ENCODE measurements at places on chromosomes 7 and 10.

GRCh38 chr7:2523941-2524807 is 4.6 kb downstream of the LFNG start:
- DNase-seq, result peak; percentile 82

GRCh38 chr7:409339-410281 is 110.0 kb downstream of the PDGFA start:
- no peak for DNase-seq

DNA sequence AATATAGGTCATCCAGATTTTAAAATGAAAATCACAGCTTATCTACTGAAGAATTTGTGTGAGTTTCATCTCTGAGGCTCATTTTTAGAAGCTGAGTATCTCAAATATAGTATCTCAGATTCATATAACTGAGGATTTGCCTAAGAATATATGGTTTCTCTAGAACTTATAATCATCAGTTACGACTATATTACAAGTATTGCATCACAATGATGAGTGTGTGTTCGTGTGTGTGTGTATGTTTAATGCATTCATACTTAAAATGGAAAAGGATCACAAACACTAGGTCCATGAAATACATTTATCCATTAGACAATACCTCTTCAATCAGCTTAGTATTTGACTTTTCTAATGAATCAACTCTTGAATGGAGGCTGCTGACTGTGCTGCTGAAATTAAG is 21.3 kb downstream of the RUFY2 start:
- DNase-seq, result no peak

DNA sequence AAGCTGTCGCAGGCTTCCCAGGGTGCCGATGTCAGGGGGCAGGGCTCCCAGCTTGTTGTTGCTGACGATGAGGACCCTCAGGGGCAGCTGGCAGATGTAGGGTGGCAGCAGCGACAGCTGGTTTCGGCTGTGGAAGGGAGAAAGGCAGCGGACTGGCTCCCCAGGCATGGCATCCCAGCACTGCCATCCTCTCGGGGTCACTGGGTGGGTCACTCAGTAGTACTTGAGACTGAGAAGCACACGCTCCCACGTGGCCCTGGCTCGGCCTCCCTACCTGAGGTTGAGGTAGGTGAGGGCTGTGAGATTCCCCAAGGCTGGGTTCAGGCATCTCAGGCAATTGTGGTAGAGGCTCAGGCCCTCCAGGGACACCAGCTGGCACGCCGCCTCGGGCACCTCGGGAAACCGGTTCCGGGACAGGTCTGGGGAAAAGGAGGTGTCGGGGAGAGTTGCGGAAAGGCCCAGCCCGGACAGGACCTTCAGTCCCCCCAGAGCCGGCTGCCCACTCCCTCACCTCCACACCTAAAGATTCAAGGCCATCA is 3.8 kb downstream of the LRCH4 start:
- DNase-seq, result no peak

DNA sequence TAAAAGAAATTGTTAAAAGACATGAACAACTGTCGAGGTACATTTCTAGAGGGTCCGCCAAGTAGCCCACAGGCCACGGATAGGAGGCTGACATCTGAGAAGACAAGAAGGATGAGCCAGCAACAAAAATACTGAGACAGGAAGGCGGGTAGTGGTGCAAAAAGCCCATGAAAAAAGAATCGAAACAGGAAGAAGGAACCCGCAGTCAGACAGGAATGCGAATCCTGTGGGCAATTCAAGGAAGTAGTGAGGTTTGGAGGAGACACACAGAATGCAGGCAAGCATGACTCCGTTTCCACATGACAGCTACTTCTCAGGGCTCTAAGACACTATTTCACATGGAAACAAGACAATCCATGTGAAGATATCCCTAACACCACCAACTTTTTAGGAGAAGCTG is 125.2 kb downstream of the DOCK4 start:
- DNase-seq, result no peak

Measured in NCI-H526 treated with DMSO at 0.1 percent for 48 hours (cell line).